ENCODE measurements at places on chromosomes 13 and 19.
A peak's percentile ranks its signal among the peaks of the same experiment; 100 is the strongest.

- peak; percentile 53 for DNase-seq
Observed at GRCh38 chr19:31285744-31286143, 63.5 kb downstream of the TSHZ3 start.

- DNase-seq, result peak; percentile 78
Observed at GRCh38 chr13:74966814-74967424, 515.0 kb downstream of the TBC1D4 start.

- no peak for DNase-seq
Observed at GRCh38 chr13:49052813-49053212, 77.1 kb downstream of the FNDC3A start.

GRCh38 chr19:14440049-14440448 lies 6.9 kb downstream of the PKN1 start:
- no peak for DNase-seq

- DNase-seq, result no peak
Observed at GRCh38 chr19:18252370-18252717, 21.9 kb downstream of the IQCN start.

DNA sequence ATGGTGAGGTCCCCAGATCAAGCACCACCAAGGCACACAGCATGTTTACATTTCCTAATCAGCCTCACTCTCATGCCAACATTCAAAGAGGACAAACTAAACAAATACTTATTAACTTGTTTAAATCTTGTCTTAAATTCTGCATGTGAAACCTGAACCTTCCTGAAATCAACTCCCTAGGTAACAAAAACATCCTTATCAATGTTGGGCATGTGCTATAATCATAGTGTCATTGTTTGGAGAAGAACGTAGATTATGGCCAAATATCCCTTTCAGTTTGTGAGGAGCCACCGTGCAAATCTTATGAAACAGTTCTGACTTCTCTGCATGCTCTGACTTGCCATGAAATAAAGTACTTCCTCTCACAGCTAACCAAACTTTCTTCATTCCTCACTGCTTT lies 123.8 kb downstream of the NDFIP2 start:
- DNase-seq, result no peak

DNA sequence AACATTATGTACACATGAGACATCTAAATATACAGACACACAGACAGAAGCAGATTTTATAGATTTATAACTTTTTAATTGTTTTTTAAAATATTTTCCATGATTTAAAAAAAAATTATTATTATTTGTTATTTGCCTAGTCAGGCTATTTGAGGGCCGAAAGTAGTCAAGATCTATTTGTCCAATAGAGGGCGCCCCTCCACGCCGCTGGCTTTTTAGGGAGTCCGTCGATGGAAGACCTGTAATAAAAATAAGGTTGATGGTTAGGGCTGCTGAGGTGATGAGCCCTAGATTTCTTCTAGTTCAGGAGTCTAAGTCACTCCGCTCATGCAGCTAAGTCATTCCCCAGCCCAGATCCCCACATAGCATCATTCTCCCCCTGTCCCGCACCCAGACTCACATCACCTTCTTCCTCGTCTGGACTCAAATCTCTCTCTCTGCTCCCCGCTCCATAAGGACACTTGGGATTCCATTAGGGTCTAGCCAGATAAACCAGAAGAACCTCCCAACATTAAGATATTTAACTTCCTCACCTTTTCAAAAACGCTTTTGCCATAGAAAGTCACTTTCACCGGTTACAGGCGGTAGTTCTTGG lies 33.9 kb upstream of the CEACAM21 start:
- no peak for DNase-seq

DNA sequence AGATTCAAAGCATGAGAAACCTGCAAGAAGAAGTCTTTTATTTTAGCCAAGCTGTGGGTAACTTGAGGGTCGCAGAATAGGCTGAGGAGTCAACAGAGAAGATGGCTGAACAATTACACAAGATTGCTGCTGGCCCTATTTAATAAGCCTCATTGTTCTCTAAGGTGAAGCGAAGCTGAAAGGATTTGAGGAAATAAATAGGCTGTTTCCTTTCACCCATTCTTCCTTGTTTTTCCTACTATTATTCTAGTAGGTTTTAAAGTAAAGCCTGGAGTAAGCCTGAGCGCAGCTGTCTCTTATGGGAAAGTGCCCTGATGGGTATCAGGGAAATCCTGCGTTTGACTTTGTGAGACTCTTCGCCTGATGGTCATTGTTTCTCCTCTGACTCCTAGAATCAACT lies 25.0 kb upstream of the PCCA start:
- no peak for DNase-seq

DNA sequence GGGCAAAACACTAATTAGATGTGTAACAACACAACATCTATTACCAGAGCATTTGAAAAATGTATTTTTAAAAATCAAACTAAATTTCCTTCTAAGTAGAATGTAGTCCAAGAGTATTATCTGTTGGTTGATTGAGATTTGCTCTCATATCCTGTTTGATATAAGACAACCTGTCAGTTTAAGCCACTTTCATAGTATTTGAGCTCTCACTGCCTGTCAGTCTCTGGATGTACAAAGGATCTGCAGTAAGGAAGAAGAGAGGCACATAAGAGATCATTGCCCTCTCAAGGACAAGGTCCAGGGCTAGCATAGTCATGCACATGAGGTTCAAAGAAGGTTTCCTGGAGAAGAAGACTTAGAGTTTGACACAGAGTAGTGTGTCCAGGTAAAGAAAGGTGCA lies 57.4 kb downstream of the FGF14 start:
- DNase-seq, result no peak

DNA sequence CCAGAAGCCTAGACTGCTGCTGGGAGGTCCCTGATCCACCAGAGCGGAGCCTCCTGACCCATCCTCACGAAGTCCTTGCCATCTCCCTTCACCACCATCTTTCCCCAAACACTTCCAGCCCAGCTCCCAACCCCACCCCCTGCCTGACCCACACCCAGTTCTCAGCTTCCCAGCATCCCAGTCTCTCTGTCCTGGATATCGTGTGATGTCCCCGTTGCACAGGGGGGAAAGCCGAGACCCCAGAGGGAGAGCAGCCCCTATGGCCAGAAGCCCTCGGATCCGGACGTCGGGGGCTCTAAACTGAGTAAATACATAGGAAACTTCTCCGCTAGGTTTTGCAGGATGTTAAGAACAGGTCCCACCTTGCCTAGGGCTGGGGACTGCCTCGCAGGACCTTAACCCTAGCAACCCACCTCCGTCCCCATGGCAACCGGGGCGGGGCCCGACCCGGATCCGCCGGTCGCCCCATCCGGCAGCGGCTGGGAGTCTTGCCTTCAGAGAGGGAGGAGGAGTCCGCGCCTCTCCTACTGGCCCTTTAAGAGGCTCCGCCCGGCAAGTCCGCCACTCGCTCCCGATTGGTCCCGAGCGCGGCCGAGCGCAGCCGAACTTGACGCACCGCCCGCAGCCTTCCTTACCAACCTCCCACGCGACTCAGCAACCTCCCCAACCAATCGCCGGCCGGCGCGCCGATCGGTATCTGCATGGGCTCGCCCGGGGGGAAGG lies 451 bp upstream of the HMG20B start:
- peak; percentile 99 for DNase-seq

DNA sequence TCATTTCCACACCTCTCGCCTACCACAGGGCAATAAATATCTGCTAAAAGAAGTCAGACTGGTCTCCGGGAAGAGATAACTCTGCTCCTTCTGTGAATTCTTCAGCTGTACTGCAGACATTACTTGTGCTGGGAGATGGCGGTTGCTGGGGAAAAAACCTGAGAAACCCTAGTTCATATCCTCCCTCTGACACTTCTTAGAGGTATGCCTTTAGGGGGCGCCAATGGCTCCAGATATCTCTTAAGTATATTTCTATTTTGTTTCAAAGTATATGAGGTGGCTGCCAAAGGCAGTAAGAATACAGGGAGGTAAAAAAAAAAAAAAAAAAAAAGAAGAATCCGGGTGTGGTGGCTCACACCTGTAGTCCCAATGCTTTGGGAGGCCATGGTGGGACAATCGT lies 175.2 kb downstream of the PAN3 start:
- no peak for DNase-seq

DNA sequence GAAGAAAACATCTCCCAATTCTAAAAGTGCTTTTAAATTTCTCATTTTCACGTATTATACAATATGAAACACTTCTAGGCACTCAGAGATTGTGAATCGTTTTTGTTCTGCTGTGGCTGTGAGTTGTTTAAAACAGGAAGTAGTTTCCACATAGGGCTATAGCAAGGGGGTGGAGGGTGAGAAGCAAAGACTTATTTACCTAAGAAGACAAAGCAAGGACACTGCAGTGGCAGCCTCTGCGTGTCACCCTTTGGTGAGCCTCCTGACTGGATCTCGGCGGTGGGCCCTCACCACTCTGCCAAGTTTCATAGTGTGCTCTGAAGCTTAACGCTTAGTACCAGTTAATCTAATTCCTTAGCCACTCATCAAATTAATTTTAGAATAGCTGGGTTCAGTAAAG lies 56.8 kb downstream of the TNFSF13B start:
- DNase-seq, result no peak

DNA sequence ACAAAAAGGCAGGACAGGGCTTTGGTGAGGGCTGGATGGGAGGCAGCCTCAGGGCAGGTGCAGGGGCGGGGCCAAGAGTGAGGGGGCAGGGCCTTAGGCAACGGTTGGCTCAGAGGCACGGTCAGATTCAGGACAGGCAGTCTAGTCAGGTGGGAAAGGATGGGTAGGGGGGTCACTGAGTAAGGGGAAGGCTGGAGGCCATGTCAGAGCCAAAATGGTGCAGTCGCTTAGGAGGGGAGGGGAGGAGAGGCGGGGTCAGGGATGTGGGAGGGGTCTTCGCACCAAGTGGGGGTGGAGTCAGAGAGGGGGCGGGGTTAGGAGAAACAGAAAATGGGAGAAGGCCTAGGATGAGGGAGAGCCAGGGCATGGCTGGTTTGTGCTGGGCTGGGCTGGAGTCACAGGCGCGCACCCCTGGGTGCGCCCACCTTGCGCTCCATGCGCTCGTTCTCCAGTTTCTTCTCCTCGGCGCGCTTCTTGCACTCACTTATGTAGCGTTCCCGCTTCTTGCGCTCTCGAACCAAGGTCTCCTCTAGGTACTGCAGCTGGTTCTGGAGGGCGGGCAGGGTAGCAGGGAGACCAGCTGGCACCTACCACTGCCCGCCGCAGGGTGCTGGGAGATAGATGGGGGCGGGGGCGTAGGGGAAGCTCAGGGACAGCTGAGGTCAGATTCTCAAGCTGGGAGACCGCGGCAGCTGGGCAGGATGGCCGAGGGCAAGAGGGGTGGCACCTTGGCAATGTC lies 6.8 kb upstream of the RGL3 start:
- no peak for DNase-seq

GRCh38 chr19:49336482-49337266 lies 1.5 kb downstream of the CD37 start:
- DNase-seq, result no peak

DNA sequence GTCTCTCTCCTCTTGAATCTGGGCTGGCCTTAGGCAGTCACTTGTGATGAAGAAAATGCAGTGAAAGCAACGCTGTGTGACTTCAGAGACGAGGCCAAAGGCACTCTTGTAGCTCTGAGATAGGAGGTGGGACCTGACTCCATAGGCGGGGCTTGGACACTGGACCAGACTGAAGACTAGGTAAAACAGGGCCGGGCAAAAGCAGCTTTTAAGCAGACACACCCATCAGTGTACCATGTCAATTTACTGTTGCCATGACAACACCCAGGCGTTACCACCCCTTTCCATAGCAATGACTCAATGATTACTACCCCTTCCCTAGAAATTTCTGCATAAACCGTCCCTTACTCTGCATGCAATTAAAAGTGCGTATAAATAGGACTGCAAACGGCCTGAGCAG lies 6.6 kb upstream of the EID2 start:
- no peak for DNase-seq

GRCh38 chr13:30329009-30329585 lies 21.7 kb upstream of the KATNAL1 start:
- no peak for DNase-seq

DNA sequence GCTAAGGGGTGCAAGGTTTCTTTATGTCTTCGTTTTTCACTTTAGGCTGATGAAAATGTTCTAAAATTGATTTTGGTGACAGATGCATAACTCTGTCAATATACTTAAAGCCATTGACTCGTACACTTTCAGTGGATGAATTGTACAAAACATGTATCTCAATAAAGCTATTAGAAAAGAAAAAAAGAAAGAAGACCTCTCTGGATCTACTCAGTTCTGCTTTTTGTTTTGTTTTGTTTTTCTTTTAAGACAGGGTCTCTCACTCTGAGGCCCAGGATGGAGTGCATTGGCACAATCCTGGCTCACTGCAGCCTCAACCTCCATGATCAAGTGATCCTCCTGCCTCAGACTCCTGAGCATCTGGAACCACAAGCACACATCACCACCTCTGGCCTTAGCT lies 3.5 kb downstream of the SIGLEC5 start:
- DNase-seq, result no peak

DNA sequence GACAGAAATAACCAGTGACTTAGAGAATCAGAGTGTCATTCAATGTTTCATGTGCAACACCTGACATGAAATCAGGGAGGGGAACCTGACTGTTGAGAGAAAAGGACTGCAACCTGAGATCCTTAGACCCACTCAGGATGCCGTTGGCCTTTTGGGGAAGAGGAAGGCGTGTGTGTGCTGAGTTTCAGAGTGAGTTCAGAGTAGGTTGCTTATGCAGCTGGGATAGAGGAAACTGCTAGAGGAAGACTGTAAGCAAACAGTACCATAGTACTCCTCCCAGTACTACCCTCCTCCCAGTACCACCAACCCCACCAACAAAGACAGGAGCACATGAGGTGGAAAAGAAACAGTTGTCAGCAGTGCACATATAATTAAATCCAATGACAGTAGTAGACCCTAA lies 63.7 kb downstream of the KL start:
- no peak for DNase-seq

DNA sequence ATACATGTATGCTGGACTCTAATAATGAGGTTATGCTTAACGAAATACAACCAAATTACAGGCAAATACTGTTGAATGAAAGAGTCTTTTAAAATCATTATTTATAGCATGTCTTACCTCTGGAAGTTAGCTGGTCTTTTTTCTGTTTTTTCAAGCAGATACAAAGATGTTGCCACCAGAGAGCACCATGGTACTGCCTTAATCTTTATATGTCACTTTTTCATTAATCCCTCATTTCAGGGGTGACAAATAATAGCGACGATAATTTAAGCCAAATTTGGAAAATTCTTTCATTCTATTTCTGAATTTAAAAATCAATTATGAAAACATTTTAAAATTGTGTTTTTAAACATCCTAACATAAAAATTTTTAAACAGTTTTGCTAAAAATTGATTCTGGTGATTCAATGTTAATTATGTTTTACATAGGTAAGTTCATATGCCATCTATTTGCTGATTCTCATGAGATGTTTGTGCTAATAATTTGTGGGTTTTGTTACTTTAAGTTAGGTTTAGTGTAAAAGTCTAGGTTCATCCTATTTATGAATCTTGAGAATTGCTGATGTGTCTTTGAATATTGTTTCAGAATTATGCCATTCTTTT lies 379.3 kb upstream of the SGCG start:
- DNase-seq, result peak; percentile 22

DNA sequence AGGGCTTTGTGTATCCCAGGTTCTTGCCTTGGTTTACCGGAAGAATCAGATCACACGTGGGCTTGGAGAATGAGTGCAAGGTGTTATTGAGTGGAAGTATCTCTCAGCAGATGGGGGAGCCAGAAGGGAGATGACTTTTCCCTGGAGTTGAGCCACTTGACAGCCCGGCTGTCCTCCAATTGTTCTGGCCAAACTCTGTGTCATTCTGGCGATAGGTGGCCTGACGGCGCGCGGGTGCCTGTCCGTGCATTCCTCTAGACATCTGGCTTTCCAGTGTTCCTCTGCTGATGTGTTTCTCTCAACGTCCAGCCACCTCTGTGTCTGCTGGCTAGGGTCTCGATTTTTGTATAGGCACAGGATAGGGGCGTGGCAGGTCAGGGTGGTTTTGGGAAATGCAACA lies 181.9 kb downstream of the SHISA2 start:
- DNase-seq, result no peak

GRCh38 chr13:74765955-74766354 lies 631.8 kb upstream of the KLF12 start:
- no peak for DNase-seq

Measured in muscle of arm (tissue), 14 donors.